ENCODE measurements at places on chromosomes 16 and 17.

DNA sequence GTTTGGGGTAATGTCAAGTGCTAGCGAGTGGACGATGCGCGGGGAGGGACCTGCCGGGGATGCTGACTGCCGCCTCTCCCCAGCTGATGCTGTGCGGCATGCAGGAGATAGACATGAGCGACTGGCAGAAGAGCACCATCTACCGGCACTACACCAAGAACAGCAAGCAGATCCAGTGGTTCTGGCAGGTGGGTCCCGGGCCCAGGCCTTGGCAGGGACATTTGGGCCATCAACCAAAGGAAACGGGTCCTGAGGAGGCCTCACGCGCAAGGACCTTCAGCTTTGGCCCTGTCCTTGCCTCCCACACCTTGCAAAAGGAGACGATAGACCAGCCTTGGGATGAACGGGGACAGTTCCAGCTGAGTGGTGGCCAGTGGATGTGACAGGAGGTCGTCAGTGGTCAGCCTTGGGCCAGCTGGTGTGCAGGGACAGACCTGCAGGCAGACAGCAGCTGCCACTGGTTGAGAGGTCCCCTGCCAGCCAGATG lies 13.6 kb upstream of the CLEC18A start:
- no peak for DNase-seq

DNA sequence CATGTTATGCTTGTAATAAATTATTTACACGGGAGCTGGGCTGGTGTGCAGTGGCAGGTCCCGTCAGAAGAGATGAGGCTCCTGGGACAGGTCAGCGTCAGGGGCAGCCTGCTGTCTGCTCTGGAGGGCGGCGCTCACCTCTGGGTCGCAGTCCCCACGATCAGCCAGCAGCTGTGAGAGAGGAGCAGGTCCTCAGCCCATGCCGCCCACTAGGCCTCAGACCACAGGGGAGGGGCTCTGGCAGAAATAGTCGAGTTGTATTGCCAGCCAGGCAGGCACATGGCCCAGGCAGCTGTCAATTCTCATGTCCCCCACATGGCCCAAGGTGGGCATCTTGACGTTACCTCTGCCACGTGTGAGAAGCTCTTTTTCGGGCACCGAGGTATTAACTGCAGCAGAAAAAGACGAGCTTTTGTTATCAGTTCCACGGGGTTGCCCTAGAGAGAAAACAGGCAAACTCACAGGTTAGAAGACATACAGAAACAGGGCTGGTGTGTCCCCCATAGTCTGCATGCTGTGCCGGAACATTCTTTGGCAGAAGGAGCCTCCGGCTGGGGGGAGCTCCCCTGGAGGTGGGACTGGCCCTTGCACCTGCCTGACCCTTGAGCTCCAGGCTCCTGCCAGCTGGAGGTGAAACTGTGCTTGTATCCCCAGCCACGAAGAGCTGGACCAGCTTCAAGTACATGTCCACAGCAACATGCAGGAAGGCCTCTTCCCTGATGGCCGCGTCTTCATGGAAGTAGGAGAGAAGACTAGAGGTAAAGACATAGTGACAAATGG lies 17.4 kb downstream of the ZNF276 start:
- DNase-seq: no peak

DNA sequence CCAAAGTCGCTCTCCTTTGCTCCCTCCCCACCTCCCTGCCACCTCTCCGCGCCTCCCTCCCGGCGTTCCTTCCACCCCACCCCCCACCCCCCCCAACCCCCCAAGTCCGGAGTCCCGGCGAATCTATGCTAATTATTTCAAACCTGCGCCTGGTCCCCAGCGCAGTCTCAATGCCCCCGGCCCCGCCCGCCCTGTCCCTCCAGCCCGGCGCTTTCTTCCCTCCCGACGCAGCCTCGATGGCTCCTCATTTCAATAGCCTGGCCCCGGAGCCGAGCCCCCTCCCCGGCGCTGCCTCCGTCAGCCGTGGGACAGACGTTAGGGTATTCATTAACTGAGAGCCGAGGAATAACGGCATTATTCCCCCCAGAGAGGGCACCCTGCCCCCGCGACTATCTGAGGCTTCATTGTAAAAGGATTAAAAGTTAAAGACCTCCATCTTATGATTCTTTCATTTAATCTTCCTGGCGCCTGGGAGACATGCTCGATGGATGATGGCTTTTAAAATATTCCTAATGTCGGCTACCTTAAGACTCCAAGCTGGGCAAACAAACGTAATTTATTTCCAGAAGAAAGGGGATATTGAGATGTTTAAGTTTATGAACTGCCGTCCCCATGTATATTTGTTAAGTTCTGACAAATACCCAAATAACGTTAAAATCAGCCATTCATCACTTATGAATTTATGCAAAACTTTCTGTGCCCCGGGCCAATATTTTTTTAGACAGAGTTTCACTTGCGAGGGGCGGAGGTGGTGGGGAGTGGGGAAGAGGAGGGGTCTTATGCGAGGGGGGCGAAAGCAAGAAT lies 3.4 kb downstream of the NOG start:
- no peak for DNase-seq

DNA sequence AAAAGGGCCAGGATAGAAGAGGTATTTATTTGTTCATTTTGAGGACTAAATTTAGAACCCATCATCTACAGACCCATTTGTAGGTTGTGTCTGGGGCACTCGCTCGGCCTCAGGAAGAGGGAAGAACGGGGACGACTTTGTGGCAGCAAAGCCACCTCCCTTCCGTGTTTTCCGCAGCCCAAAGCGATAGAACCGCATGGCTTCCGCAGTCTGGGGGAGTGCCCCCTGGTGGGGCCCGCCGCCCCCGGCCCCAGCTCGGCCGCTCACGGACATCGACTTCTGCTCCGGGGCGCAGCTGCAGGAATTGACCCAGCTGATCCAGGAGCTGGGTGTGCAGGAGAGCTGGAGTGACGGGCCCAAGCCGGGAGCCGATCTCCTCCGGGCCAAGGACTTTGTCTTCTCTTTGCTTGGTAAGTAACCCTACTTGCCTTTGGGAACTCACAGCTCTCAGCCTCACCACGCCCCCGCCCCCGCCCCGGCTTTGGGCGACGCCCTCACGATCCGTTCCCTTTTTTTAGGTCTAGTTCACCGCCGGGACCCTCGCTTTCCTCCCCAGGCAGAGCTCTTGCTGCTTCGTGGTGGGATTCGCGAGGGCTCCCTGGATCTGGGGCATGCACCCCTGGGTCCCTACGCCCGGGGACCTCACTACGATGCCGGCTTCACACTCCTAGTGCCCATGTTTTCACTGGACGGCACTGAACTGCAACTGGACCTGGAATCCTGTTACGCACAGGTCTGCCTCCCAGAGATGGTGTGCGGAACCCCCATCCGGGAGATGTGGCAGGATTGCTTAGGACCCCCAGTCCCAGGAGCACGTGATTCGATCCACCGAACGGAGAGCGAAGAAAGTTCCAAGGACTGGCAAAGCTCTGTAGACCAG lies 681 bp downstream of the TMEM102 start:
- DNase-seq: no peak

DNA sequence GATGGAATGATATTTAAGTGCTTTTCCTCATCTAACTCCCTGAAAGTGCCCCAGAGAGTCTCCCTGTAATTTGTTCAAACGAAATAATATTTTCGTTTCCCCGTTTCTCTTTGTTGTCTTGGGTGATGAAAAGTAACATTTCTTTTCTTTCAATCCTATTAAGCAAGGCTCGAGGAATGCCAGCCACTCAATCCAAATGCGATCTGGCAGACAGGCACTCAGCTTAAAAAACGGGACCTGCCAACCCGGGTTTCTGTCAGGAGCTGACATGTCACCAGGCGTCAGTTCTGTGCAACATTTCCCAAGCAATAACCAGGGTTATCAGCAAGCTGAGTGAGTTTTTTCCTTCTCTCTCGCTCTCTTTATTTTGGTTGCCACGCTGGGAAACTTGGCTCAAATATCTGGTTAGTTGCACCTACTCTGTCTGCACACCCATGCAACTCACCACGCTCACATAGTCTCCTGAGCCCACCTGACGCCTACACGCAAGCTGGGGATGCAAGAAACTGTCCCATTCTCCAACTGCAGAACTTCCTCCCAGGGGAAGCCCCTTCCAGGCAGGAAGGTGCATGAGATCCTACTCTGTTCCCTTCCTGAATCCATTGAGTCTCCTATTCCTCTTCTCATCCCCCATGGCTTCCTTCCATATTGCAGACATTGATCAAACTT lies 208.2 kb downstream of the C16orf78 start:
- no peak for DNase-seq

DNA sequence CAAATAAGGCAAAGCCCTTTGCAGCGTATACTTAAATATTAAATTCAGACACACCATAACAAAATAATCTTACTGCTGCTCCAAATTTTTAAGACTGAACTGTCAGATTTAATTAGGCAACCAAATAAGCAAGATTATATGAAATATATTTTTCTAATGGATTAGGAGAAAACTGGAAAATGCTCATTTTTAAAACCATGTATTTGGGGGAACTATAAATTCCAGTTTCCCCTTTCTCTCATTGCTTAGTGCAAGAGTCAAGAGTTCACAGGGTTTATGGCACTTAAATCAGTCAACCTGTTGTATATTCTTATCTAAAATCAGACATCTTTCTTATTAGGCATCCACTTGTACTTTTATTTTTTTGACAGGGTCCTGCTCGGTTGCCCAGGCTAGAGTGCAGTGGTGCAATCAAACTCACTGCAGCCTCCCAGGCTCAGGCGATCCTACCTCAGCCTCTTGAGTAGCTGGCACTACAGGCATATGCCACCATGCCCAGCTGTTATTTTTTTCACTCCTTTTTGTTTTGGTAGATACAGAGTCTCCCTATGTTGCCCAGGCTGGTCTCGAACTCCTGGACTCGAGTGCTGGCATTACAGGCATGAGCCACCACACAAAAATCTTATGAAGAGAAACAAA lies 2.1 kb upstream of the KANSL1 start:
- no peak for DNase-seq

DNA sequence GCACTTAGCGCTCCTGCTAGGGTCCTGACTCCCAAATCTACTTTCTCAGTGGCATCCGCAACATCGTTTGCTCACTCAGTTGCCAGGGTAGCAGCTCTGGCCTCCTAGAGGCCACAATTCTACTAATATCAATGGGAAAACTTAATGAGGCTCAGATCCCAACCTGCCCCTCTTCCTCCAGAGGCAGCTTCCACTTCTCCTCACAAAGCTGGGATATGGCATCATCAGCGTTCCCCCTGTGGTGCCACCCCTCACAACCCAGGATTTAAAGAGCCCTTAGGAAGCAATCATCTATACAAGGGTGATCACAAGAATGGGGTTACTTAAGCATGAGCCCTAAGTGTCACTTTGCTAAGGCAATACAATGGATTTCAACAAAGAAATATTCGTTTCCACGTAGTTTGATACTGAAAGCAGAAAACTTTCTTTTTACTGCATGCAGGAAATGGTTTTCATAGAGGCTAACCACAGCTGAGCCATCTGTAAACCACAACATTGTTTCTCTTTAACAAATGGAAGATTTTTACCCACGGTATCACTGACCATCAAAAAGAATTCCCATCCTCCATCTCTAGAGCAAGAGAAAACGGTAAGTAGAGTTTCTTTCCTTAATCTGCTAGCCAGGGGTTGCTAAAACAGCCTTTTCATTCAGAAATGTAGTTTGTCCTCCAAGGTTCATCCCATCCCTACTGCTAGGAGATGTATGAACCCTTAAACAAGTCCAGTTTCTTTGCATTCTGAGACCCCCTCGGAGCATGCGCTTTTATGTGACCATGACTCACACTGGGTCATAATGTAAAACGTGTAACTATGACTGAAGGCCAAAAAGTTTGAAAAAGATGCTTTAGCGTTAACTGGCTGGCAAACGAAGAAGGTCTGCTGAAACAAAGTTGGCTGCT lies 68.3 kb upstream of the BCAR1 start:
- no peak for DNase-seq

GRCh38 chr17:17712268-17712924 lies 31.1 kb downstream of the RAI1 start:
- no peak for DNase-seq

- no peak for DNase-seq
Observed at GRCh38 chr17:70859829-70860228, 690.5 kb downstream of the KCNJ2 start.

- no peak for DNase-seq
Observed at GRCh38 chr17:34399725-34400124, 36.7 kb upstream of the CCL1 start.

- no peak for DNase-seq
Observed at GRCh38 chr16:8733849-8734540, 59.6 kb downstream of the ABAT start.

DNA sequence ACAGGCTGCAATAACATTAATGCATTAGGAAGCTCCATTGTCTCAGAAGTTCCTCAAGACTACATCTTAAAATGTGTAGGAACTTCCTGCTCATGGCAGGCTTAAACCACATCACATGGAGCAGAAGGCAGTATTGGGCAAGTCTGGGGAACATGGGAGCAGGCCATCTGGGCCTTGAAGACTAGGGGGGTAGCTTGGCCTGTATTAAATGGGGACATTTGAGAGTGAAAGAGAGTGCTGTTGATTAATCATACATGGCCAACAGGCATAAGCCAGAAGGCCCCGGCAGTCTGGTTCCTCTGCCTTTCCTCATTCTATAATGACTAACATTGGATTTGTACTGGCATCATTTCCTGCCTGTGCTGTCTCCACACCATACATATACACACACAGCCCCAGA lies 25.2 kb upstream of the SLC5A11 start:
- no peak for DNase-seq

GRCh38 chr17:1241929-1242328 lies 28.3 kb upstream of the BHLHA9 start:
- DNase-seq: no peak

All from stimulated activated CD8-positive, alpha-beta memory T cell treated with anti-CD3 and anti-CD28 coated beads, Interleukin-4, amount 100 ng/mL, for 24 hours (primary cell).